Progenitor cell of endocrine pancreas (in vitro differentiated cells): ENCODE measurements at places on chromosomes 12 and 14.

GRCh38 chr12:1760566-1761382 is 59.6 kb upstream of the LRTM2 start:
- no peak for DNase-seq

DNA sequence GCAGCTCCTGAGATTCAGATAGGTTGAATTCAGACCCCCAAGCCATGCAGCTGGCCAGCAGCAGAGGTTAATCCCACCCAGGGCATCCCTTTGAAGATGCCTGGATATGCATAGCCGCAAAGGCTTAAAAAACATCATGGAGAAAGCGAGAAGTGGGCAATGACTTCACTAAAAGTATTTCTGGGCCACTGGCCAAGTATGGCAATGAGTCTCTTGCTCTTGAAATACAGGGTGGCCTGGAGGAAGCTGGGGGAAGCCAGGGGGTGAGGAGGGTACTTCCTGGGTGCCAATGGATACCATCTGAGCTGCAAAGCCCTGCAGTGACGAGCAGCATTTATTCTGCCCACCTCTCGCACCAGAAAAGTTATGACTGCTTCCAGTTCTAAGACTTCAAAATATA is 539.3 kb upstream of the TBX3 start:
- DNase-seq, result no peak

- no peak for DNase-seq
These were observed 107.3 kb upstream of the RTL1 start for GRCh38 chr14:101010835-101011234.

DNA sequence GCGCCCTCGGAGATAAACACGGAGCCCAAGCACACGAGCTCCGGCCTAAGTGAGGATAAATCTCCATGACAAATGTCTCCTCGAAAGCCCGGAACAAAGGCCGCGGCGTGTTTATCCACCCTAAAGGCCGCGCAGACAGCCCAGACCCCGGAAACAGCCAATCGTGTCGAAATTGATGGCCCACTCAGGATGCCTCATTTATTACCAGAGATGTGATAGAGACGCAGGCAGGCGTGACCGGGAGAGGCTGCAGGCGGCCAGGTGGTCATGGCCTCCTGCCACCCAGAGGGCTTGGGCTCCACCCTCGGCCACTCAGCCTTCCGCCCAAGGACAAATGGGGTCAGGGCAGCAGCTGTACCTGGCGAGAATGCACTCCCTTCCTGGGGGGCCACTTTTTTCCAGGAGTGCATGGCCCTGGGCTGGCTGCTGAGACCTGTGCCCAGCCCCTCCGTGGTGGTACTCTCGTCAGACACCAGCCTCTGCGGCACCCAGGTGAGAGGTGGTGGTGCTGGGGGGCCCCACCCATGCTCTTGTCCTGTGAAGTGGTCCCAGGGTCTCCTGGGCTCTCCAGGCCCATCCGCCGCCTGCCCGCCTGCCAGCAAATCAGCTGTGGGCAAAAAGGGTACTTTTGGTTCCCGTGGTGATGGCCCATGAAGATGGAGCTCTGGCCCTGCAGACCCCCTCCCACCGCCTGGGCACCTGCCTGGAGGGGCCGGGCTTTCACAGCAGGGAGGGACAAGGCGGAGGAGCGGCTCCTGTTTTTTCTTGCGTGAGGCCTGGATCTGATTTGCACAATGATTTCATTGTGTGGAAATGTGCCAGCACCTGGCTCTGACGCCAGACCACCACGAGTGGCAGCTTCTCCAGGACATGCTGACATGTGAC is 211.5 kb upstream of the C14orf180 start:
- no peak for DNase-seq

DNA sequence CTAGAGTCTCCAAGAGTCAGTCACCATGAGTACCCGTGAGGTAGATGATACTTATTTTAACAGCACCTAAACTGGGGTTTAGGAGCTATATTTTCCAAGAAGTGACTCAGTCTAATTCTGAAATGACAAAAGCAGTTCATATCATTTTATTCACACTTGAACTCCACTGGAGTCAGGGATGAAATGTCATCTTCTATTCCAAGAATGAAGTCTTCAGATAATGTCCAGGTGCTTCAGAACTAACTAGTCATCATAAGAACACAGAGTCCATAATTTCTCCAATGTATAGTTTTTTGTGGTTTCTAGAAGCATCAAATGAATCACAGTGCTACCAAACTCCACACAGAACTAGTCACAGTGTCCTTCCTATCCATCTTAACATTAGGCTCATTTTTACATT is 13.3 kb downstream of the DNM1L start:
- no peak for DNase-seq

DNA sequence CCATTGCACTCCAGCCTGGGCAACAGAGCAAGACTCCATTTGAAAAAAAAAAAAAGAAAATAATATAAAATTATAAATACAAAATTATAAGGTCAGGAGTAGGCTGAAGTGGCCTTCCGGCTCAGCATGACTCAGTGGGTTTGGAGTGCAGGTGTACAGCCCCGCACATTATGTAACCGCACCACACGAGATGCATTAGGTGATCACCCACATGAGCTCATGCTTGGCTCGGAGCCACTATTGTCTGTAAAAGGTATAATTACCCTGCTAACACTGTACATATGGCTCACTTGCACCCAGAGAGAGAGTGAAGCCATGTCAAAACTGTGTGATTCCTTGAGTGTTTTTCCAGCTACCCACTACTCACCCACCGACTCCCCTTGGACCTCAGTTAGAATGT is 557.0 kb downstream of the SLC6A15 start:
- no peak for DNase-seq

DNA sequence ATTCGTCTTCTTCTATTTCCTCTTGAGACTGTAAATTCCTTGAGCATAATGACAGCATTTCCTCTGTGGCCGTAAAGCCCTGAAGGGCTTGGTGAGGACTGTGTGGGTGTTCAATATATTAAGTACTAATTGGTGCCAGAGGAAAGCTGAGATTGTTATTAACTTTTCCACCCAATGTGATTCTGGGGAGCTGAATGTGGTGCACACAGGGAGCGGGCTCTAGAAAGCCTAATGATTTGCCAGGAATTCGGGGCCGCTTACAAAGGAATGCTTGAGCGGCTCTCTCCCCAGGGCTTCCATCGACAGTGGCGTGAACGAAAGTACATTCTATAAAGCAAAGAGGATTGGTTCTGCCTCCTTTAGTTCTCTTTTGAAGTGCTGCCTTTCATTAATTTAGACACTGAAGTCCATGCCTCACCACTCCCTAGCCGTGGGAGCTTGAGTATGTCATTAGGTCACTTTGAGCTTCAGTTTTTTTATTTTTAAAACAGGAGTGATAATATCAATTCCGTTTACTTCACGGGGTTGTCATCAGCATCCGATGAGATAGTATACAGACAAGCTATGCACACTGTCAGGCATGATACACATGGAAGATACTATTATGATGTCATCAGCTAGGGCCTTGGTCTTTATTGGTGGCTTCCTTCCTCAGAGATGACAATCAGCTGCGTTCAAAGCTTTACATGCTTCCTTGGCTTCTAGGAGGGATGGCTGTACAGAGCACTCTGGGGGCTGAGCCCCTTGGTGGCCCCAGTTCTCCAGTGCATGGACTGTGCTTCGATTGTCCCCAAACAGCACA is 11.0 kb upstream of the GSG1 start:
- no peak for DNase-seq

GRCh38 chr12:44389896-44390295 is 486.2 kb downstream of the NELL2 start:
- no peak for DNase-seq

- no peak for DNase-seq
These were observed 184.2 kb upstream of the FOXN3 start for GRCh38 chr14:89600950-89601826.

GRCh38 chr14:55097881-55098560 is 31.0 kb upstream of the LGALS3 start:
- no peak for DNase-seq

DNA sequence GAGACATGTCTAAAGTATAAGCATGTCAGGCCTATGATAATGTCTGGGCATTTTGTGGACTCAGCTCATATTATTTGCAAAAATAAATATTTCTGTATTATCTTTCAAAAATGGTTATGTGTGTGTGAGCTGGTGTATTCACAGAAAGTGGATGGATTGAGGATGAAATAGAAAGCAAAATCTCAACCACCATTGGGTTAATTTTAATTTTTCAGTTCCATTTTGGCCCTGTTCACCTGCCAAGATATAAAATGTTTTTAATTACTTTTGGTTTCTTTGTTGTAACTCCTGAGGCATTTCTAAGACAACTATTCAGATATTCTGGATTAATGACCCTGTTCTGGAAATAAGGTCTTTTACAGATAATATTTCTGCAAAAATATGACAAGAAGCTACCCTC is 232.7 kb upstream of the PPFIA2 start:
- no peak for DNase-seq

DNA sequence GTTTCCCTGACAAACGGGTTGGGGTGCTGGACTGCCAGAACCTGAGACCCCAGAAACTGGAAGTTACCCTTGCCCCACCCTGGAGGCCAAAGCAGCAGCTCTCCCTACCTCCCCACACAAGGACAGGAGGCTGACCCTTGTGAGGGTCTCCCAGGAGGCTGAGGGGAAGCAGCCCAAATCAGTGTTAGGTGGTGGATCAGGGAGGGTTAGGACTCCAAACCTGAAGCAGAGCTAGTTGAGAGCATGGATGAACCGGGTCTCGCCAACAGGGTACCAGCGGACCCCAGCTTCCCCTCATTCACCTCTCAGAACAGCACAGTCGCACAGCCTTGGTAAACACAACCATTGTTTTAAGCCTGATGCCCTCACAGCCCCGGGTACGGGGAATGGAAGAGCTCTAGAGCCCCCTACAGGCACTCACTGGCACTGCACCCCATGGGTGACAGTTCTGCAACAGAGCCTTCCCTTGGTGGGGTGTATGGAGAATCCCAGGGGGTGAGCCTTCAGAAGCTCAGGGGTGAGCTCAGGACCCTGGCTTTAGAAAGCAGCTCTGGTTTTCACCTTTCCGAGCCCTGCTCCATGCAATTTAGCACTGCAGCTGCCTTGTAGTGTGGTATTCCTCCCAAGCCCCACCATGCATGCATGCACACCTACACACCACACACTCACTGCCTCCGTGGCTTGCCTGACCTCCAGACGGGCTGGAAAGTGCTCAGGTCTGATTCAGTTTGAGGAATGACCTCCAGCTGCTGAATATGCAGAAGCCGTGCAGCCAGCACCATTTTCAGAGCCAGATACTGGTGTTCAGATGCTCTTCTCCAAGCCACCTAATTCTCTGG is 11.2 kb downstream of the ESRRB start:
- peak; percentile 68 for DNase-seq

DNA sequence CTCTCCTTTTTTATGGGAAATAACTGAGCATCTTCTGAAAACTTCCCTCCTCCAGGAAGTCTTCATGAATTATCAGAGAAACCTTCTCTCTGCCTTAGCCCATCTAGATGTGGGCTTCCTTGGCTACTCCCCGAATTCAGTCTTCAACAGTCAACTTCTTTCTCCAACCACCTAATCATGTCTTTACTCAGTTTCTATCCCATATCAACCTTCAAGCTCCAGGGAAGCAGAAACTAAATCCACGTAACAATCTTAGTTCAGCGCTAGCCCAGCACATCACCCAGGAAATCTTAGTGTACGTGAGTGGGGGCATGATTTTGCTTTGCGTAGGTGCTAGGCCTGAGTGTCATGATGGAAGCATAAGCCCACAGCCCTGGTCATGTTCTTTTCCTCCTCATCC is 12.7 kb upstream of the KRT77 start:
- DNase-seq, result no peak

- DNase-seq, result no peak
These were observed 43.0 kb downstream of the SMIM41 start for GRCh38 chr12:52122540-52122871.

- DNase-seq, result no peak
These were observed 3.3 kb downstream of the WASHC4 start for GRCh38 chr12:105110851-105111250.

GRCh38 chr12:97943359-97943758 is 480.8 kb downstream of the RMST start:
- no peak for DNase-seq

DNA sequence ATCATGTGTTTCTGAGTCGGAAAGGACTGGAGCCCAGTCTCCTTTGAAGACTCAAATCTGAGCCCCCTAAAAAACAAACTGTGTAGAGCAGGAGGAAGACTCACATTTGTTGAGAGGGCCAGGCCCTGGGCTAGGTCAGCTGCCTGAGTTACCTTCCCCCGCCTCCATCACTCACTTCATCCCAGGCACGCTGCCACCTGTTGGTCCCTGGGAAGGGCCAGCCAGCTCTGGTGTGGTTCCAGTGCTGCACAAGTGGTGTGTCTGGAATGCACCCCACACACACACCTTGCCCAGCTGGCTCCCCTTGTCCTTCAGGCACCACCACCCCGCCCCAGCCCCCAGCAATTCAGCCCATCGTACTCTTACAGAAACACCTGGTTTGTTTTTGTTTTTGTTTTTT is 9.0 kb downstream of the MVK start:
- no peak for DNase-seq

DNA sequence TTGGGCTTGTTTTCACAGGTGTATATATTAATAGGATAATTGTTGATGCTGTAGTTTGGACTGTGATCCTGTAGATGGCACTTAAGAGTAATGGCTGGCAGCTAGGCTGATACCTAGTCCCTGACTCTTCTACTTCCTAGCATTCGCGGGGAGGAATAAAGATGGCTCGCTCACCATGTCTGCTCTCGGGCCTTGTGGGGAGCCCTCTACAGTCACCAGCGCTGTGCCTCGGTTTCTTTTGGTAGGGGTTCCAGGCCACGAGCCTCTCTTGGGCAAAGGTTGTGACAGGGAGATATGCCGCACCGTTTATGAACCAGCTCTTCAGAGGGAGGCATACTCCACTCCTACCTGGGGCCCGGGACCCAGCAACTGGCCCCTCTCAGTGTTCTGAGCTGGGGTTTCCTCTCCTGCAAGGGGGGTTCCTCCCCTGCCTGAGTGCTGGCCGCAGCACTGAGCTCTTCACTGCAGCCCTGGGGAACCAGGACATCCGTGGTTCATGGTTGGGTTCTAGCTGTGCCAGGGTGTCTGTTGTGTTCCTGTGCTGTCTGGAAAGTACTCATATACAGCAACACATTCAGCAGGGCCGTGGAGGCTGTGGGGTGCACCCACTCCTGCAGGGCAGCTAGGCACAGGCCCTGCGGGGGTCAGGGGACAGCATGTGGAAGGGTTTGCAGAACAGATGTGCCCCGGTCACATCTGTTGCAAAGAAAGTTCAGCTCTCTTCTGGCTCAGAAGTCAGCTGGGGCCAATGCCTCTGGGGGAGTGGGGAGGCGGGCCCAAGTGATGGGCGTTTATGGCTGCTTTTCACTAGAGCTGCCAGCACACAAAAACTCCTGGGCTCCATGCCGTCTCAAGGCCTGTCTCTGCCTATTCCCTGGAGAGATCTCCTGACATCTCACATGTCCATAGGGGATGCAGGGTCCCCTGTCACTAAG is 147.9 kb downstream of the PPFIA2 start:
- DNase-seq, result no peak

GRCh38 chr14:74985806-74986205 is 16.9 kb upstream of the EIF2B2 start:
- DNase-seq, result no peak

DNA sequence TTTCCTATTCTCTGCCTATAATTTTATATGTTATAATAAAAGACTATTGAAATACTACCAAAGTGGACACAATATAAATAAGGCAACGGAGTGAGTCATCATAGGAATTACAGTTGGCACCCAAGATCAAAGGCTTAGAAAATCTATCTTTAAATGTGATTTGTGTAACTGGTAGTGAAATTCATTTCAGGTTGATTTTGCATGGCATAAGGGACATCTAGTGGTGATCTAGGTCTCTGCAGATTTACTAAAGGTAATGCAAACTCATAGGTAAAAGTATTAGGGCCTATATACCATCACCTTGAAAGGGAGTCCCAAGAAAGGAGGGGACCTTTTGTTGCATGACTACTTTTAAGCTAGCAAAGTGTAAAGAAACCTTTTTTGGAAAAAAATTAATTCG is 527.2 kb downstream of the NRXN3 start:
- no peak for DNase-seq
